ENCODE measurements at places on chromosomes 16 and 17.
A peak's percentile ranks its signal among the peaks of the same experiment; 100 is the strongest.

GRCh38 chr16:31107465-31107867 is 720 bp upstream of the BCKDK start:
- no peak for DNase-seq

DNA sequence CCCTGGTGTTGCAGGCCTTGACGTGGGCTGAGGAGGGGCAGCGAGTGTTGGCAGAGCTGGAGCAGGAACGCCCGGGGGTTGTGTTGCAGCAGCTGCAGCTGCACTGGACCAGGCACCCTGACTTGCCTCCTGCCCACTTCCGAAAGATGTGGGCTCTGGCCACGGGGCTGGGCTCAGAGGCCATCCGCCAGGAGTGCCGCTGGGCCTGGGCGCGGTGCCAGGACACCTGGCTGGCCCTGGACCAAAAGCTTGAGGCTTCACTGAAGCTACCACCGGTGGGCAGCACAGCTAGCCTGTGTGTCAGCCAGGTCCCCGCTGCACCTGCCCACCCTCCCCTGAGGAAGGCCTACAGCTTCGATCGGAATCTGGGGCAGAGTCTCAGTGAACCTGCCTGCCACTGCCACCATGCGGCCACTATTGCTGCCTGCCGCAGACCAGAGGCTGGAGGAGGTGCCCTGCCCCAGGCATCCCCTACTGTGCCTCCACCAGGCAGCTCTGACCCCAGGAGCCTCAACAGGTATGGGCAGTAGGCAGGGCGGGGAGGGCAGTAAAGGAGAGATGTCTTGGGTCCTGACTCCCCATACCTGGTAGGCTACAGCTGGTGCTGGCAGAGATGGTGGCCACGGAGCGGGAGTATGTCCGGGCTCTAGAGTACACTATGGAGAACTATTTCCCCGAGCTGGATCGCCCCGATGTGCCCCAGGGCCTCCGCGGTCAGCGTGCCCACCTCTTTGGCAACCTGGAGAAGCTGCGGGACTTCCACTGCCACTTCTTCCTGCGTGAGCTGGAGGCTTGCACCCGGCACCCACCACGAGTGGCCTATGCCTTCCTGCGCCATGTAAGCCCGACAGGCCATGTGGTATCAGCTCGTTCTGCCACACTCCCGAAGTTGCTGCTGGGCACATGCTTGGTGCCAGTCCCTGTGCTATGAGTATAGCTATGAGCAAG is 5.6 kb downstream of the PLEKHG4 start:
- no peak for DNase-seq

DNA sequence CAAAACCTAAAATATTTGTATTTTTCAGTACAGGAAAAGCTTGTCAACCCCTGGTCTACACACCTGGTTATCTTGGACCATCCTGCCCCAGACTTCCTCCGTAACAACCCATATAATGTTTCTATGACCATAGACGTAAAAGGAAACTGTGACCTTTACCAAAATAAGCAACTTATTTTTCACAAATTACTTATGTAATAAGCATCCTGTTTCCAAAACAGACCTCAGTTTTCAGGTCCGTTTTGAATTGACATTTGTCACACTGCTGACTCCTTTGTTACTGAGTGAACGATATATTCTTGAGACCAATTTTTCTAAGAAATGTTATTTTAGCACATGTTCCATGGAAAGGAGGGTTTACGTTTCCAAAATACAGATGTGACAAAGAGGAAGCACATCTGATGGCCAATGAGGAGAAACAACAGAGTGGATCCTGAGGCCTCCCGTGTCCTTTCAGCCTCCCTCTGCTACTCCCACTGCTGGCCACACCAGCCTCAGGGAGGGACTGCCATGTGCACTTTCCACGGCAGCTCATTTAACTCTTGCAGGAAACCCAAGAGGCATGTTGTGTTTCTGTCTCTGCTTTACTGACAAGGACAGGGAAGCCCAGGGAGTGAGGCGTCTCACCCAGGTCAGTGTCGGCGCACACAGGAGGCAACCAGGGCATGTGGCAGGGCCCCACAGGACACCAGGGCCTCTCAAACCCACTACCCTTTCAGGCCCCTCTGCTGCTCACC is 20.1 kb upstream of the ALDH3A1 start:
- no peak for DNase-seq

- DNase-seq: no peak
Observed at GRCh38 chr17:21300601-21301571, 16.4 kb downstream of the MAP2K3 start.

DNA sequence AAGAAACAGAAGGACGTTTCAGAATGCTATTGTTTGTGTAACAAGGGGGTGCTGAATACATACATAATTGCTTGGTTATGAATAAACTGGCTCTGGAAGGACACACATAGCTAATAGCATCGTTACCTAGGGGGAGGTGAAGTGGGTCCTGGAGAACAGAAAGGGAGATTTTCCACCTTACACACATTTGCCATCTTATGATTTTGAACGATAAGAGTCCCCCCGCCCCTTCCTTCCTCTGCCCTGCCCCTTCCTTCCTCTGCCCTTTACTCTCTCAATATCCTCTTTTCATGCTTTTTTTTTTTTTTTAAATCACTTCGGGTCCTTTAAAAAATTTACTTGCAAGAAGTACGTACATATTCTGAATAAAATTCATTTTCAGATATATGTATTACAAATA is 902 bp upstream of the DHRS7B start:
- DNase-seq: peak; percentile 19

DNA sequence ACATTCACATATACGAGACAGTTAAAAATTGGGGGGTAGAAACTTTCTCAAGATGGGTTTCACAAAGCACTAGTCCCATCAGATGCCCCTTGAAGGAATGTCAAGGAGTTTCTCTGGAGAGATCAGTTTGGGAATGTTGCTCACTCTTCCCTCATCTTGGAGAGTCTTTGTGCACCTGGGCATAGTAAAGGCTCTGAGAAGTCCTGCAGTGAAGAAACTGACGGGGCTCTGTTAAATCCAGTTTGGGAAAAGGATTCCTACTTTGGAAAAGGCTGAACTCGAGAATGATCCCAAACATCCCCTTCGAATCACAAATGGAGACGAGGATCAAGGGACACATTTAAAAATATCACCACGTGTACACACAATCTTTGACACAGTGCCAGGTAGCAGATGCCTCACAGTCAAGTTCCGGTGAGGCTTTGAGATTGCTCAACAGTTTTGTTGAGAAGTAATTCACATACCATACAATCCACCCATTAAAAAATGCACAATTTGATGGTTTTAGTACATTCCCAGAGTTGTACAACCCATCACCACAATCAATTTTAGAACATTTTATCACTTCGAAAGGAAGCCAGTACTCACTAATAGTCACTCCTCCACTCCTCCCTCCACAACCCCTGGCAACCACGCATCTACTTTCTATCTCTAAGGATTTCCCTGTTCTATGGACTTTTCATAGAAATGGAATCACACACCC is 203.4 kb upstream of the FOXF1 start:
- no peak for DNase-seq

GRCh38 chr17:47119746-47120520 is 69.2 kb downstream of the CDC27 start:
- no peak for DNase-seq

All from stimulated activated CD8-positive, alpha-beta memory T cell treated with anti-CD3 and anti-CD28 coated beads, Interleukin-12 subunit alpha, Interleukin-12 subunit beta, amount 100 ng/mL, for 4 hours (primary cell).